ENCODE measurements at places on chromosomes 16 and 17.
A peak's percentile ranks its signal among the peaks of the same experiment; 100 is the strongest.

DNA sequence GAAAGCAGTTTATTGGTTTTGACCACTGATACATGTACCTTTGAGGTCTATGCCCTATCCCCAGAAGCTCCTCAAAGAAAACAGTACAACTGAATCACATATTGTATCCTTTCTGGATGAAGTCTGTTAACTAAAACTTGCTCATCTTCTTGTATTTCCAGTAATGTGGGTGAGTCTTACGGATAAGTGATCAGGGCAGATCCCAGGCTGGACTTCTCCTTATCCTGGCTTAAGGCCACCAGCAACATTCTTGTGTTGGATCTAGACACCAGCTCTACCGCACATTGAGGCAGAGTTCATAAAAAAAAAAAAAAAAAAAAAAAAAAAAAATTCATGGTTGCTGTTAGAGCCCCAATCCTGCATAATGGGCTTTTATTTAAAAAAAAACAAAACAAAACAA lies 536.7 kb upstream of the HSBP1 start:
- no peaks in the 10 kb centered on the region for H3K4me1 ChIP-seq
- no peaks in the 10 kb centered on the region for H3K27me3 ChIP-seq
- H3K4me3 ChIP-seq = no peak overlapping the region
- no peak for DNase-seq
- H3K27ac ChIP-seq = no peak overlapping the region
- H3K36me3 ChIP-seq = no peaks in the 10 kb centered on the region

DNA sequence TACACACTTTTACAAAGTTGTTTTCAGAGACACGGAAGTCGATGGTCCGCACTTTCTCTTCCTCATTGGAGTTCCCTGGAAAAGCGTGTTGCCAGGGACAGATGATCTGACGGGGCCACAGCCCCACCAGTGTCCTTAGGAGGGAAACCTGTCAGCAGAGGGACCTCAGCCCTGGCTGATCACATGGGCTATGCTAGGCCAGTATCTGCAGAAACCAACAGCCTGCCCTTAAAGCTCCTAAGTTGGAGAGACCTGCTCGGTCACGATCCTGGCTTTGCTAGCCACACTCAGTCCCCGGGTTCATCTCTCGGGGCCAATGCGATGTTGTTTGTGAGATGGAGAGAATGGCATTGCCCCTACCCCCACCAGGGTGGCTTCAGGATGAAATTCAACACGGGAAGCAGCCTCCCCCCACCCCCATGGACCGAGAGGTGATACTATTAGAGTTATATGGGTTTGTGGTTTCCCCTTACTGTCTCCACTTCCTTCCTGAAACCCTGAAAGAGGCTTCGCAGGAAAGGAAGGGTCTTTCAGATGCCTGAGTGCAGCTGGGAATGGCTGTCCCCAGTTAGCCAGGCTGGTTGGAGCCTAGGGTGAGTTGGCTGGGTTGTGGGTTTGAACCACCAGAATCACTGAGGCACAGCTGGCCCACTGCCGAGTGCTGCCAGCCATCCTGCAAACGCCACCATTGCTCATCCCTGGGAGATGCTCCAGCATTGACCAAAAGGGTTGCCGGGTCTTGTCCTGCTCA lies 16.6 kb downstream of the RMI2 start:
- H3K27ac ChIP-seq = peak overlapping the region; percentile 69
- peaks cover 50% of the 10 kb centered on the region for H3K4me1 ChIP-seq
- peak overlapping the region; percentile 86 for H3K4me3 ChIP-seq
- H3K36me3 ChIP-seq = peaks cover 1% of the 10 kb centered on the region
- H3K27me3 ChIP-seq = no peaks in the 10 kb centered on the region
- peak; percentile 42 for DNase-seq

GRCh38 chr17:15913826-15914225 lies 31.1 kb upstream of the ADORA2B start:
- no peak overlapping the region for H3K27ac ChIP-seq
- peaks cover 8% of the 10 kb centered on the region for H3K4me1 ChIP-seq
- no peak for DNase-seq
- H3K27me3 ChIP-seq = peaks cover 20% of the 10 kb centered on the region

GRCh38 chr16:49516382-49517036 lies 142.9 kb downstream of the C16orf78 start:
- no peaks in the 10 kb centered on the region for H3K36me3 ChIP-seq
- DNase-seq = no peak
- no peak overlapping the region for H3K27ac ChIP-seq
- no peaks in the 10 kb centered on the region for H3K4me1 ChIP-seq
- no peak overlapping the region for H3K4me3 ChIP-seq
- H3K27me3 ChIP-seq = no peaks in the 10 kb centered on the region

DNA sequence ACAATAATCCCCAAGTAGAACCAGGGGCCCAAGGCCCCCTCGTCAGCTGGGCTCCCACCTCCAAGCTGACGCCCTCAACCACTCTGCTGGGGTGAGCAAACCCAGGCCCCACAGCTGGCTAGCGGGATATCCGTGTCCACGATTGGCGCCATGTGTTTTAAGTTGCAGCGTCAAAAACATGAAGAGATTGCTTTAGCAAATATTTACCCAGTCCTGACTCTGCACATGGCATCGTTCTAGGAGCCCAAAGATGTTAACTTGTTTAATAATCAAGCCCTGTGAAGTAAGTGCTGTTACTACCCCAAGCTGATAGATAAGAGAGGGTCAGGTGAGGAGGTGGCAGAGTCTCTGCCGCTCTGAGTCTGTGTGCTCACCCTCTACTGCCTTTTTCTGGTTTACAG lies 344 bp upstream of the SEPTIN12 start:
- no peak for DNase-seq
- no peaks in the 10 kb centered on the region for H3K36me3 ChIP-seq
- no peaks in the 10 kb centered on the region for H3K27me3 ChIP-seq
- H3K4me1 ChIP-seq = peaks cover 4% of the 10 kb centered on the region

DNA sequence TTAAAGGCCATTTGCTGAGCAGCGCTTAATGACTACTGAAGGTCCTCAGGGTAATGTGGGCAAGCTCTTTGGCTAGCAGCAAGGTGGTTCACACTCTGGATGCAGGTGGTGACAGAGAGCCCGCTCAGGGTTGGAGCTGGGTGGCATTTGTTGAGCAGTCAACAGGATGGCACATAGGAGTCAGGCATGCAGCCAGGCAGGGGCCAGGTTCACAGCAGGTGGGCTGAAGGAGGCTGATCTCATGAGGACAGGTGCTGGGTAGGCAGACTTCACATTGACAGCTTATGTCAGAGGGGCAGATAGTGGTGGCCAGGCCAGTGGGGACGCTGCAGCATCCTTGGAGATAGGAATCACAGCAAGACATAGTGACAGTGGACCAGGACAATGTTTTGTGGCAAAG lies 4.5 kb downstream of the KRTAP3-1 start:
- no peaks in the 10 kb centered on the region for H3K4me1 ChIP-seq
- no peak for DNase-seq
- no peaks in the 10 kb centered on the region for H3K36me3 ChIP-seq

DNA sequence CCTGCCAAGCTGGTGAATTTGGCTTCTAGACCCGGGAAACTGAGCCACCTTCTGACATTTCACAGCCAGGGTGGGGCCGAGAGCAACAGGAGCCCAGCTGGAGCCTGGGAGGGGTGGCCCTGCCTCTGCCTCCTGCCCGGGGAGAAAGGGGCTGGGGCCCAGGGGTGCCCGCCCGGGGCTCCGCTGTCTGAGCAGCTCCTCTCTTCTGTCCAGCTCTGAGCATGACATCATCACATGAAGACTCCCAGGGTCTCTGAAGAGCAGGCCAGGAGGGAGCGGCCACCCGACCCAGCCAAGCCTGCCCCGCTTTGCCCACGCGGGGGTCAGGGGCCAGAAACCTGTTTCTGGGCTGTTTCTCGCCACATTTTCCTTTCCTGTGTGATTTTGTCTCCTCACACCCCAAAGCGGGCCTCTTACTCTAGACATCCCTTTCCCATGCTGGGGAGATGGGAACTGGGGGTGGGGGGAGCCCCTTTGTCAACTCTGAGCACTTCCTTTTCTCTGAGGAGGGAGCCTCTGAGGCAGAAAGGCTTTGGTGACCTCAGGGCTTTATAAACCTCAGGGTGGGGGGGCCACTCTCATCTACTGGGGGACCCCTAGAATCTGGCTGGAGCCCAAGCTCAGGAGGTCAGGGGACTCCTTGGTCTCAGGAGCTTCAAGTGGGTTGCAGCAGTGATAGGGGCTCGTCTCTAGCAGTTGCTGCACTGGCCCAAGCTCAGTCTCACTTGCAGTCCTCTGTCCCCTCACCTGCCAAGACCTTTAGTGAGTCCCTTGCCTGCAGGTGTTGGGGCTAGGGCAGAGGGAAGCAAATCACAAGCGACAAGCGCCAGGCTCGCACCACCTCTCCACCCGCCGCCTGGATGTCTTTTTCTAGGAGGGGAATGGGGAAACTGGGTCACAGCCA lies 7.6 kb downstream of the UBALD2 start:
- peaks cover 34% of the 10 kb centered on the region for H3K4me1 ChIP-seq
- peak overlapping the region; percentile 88 for H3K27ac ChIP-seq
- H3K27me3 ChIP-seq = no peaks in the 10 kb centered on the region
- peaks cover 34% of the 10 kb centered on the region for H3K36me3 ChIP-seq
- peak overlapping the region; percentile 75 for H3K4me3 ChIP-seq

- peaks cover 21% of the 10 kb centered on the region for H3K4me1 ChIP-seq
- H3K27ac ChIP-seq = no peak overlapping the region
- peaks cover 5% of the 10 kb centered on the region for H3K36me3 ChIP-seq
- H3K27me3 ChIP-seq = no peaks in the 10 kb centered on the region
These were observed 134.6 kb downstream of the CYB561 start for GRCh38 chr17:63311416-63311937.

- peaks cover 40% of the 10 kb centered on the region for H3K36me3 ChIP-seq
- peaks cover 9% of the 10 kb centered on the region for H3K4me1 ChIP-seq
- no peak for DNase-seq
These were observed 5.1 kb upstream of the RASL10B start for GRCh38 chr17:35726127-35726952.

- H3K27ac ChIP-seq = no peak overlapping the region
- peaks cover 53% of the 10 kb centered on the region for H3K27me3 ChIP-seq
- peak overlapping the region; percentile 61 for H3K4me3 ChIP-seq
- no peak for DNase-seq
- H3K36me3 ChIP-seq = no peaks in the 10 kb centered on the region
- H3K4me1 ChIP-seq = peaks cover 9% of the 10 kb centered on the region
These were observed 48.1 kb downstream of the WNT3 start for GRCh38 chr17:46770439-46770817.

GRCh38 chr17:19368229-19368628 lies 5.7 kb upstream of the B9D1 start:
- peak overlapping the region; percentile 12 for H3K27ac ChIP-seq
- peaks cover 3% of the 10 kb centered on the region for H3K27me3 ChIP-seq
- no peak overlapping the region for H3K4me3 ChIP-seq
- peaks cover 47% of the 10 kb centered on the region for H3K4me1 ChIP-seq
- DNase-seq = no peak
- peaks cover 2% of the 10 kb centered on the region for H3K36me3 ChIP-seq

DNA sequence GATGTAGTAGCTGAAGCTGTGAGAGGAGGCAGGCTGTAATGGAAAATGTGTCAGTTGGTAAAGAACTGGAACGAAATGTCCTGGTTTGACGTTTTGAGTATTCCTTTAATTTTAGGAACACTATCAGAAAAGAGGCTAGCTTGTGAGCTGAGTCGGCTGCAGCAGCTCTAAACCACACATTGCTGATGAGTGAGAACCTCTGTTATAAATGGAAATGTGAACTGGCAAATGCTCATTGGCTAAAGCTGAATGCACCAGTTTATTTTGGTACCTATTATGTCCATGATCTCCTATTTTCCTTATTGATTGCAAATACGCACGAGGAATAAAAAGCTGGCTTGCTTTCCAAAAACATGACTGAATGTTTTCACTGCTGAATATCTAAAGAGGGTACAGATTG lies 11.0 kb upstream of the WIPI1 start:
- peaks cover 9% of the 10 kb centered on the region for H3K4me1 ChIP-seq
- no peak overlapping the region for H3K27ac ChIP-seq
- H3K36me3 ChIP-seq = no peaks in the 10 kb centered on the region
- no peak for DNase-seq
- H3K27me3 ChIP-seq = peaks cover 24% of the 10 kb centered on the region

GRCh38 chr16:14291286-14291685 lies 220.2 kb downstream of the MRTFB start:
- H3K4me1 ChIP-seq = peaks cover 5% of the 10 kb centered on the region
- H3K27ac ChIP-seq = no peak overlapping the region
- no peak for DNase-seq

DNA sequence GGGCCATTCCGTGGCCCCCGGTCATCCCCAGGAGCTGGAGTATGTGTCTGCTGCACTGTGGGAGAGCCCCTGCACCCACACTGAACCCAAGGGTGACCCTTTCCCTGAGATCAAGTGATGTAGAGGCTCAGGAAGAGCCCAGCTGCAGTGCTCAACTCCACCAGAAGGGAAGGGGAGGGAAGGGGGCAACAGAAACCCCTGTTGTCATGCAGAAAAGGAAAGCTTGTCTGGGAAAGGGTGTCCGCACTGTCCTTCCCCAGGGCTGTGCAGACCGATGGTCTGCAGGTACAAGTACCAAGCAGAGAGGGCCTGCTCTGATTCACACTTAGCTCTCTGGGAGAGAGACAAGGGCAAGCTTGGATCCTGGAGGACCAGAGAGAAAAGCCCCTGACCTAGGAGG lies 45.7 kb upstream of the TOB1 start:
- H3K27ac ChIP-seq = no peak overlapping the region
- no peaks in the 10 kb centered on the region for H3K27me3 ChIP-seq
- H3K4me1 ChIP-seq = peaks cover 31% of the 10 kb centered on the region
- DNase-seq = no peak

- no peak overlapping the region for H3K27ac ChIP-seq
- H3K27me3 ChIP-seq = no peaks in the 10 kb centered on the region
- peaks cover 33% of the 10 kb centered on the region for H3K36me3 ChIP-seq
- DNase-seq = no peak
- H3K4me1 ChIP-seq = no peaks in the 10 kb centered on the region
These were observed 20.3 kb upstream of the MC1R start for GRCh38 chr16:89898201-89898967.

- no peaks in the 10 kb centered on the region for H3K27me3 ChIP-seq
- peaks cover 58% of the 10 kb centered on the region for H3K36me3 ChIP-seq
- peak overlapping the region; percentile 32 for H3K27ac ChIP-seq
- no peak overlapping the region for H3K4me3 ChIP-seq
- peaks cover 8% of the 10 kb centered on the region for H3K4me1 ChIP-seq
- no peak for DNase-seq
These were observed 15.9 kb upstream of the ICAM2 start for GRCh38 chr17:64036198-64036922.

DNA sequence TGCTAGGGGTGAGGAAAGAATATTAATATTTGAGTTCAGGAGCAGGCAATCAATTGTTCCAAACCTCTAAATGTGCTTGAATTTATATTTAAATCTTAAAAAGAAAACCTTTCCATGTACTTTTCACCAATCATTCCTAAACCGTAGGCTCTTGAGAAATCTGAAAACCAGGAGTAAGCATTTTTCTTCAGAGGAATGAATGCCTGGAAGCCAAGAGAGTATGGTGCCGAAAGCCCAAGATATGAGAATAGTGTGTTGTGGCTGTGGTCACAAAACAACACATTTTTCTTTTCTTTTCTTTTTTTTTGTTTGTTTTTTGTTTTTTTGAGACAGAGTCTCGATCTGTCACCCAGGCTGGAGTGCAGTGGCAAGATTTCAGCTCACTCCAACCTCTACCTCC lies 37.6 kb downstream of the TEX2 start:
- H3K4me1 ChIP-seq = peaks cover 3% of the 10 kb centered on the region
- H3K27me3 ChIP-seq = no peaks in the 10 kb centered on the region
- H3K36me3 ChIP-seq = no peaks in the 10 kb centered on the region
- DNase-seq = no peak
- H3K27ac ChIP-seq = no peak overlapping the region
